Cortex of kidney (tissue), 1 donor: ENCODE measurements at places on chromosomes 3 and 15.

DNA sequence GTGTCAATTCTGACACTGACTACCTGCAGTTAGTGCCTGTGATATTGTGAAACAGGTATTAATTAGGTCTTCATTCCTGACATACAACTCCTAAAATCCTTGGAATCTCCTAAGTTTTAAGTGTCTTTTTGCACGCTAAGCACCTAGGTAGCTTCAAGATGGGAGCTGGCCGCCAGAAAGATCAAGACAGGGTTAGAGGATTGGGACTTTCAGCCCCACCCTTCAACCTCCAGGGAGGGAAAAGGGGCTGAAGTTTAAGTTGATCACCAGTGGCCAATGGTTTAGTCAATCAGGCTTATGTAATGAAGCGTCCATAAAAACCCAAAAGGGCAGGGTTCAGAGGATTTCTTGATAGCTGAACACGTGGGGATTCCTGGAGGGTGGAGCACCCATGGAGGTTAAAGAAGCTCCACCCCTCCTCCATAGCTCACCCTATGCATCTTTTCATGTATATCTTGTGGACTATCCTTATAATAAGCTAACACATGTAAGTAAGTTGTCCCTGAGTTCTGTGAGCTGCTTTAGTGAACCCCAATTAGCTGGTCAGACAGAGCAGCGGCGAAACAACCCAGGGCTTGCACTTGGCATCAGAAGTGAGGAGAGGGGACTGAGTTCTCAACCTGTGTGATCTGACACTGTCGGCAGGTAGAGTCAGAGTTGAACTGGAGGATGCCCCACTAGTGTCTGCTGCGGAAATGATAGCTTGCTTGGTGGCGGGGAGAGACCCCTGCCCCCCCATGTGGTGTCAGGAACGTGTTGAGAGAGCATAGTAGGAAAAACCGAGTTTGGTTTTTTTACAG lies 12.8 kb upstream of the SRP14 start:
- DNase-seq, result no peak

GRCh38 chr3:125077864-125078263 lies 22.1 kb upstream of the HEG1 start:
- no peak for DNase-seq

DNA sequence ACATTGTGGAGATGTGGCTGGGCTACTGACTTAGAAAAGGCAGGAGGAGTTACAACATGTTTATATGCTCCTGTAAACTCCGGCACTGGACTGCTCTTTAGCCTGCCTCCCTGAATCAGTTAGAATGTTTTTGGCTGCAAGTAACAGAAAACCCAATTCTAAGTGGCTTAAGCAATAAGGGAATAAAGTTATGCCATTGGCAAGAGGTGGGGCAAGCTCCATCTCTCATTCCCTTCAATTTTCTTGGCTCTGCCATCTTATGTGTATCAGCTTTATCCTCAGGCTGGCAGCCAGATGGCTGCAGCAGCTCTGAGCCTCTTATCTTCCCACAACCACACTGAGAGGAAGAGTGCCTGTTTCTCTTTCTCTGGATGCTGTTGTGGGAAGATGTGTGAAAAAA lies 22.4 kb upstream of the MEIS2 start:
- DNase-seq, result no peak

- no peak for DNase-seq
These were observed 10.0 kb downstream of the SEC61A1 start for GRCh38 chr3:128062033-128062745.

DNA sequence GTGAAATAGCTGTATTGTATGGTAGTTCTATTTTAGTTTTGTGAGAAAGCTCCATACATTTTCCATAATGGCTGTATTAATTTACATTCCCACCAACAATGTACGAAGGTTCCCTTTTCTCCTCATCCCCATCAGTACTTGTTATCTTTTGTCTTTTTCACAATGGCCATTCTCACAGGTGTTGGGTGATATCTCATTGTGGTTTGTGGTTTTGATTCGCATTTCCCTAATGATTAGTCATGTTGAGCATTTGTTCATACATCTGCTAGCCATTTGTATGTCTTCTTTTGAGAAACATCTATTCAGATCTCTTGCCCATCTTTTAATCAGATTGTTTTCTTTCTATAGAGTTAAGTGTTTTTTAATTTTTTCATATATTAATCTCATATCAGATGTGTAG lies 931.9 kb downstream of the IGSF11 start:
- DNase-seq, result no peak

DNA sequence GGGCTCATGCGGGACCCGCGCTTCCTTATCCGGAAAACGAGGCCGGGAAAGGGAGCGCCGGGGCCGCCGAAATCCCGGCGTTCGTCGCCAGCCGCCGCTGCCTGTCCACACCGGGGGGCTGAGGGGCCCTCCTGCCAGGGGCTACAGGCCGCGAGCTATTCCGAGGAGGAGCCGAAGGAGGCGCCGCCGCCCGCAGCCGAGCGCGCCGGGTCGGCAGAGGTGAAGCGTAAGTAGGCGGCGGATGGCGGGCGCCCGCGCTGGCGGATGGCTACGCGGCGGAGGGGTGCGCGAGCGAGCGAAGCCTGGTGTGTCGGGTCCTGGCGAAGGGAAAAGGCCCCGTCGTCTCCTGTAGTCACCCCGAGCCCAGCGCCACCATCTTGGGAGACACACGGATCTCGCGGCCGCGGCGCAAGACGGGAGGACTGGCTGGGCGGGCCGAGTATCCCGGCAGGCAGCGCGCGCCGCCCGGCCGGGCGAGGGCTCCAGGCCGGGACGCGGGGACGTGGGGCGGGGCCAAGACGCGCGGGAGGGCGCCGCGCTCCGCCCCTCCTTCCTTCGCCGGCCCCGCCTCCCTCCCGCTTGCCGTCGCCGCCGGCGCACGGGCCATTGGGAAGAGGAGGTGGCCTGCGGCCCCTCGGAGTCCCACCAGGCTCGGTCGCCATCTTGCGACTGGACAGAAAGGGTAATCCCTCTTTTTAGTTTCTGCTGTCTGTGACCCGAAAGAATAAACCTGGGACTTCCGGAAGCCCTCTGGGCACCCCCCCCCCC lies at the start of gene UBE3A:
Gene UBE3A (minus strand): TSS at position 424 of the 768 bp plus-strand sequence. CDS start 29,917 bp downstream, outside the sequence.
- peak; percentile 73 for DNase-seq

GRCh38 chr15:78455749-78456148 lies 17.7 kb downstream of the IREB2 start:
- no peak for DNase-seq

DNA sequence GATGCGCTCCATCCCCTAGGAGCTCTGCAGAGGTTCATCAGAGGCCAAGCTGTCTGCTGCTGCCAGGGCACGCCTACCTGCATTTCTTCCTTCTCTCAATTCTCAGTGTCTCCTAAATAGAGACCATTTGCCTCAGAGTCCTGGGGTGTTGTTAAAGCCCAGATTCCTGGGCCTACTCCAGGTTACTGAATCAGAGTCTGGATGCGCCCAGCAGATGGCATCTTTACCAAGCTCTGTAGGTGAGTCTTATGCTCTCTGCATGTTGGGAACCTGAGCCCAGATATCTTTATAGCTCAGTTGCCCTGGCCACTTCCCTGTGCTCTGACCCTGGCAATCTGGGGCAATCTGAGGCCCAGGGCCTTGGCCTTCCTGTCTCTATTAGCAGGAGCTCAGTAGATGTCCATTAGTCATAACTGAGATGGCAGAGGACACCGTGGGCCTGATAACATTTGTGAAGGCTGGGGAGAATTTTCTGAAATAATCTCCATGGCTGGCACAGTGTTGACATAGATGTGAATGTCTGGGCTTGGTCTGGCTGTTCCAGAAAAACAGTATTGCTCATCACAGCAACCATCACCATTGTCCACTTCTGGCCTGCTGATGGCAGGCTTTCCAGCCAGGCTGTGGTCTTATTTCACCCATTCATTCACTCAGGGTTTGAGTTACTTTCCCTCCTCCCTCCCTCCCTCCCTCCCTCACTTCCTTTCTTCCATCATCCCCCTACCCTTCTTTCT lies 13.3 kb upstream of the RBP1 start:
- DNase-seq, result no peak

GRCh38 chr15:95541301-95541700 lies 789.2 kb upstream of the NR2F2 start:
- no peak for DNase-seq

DNA sequence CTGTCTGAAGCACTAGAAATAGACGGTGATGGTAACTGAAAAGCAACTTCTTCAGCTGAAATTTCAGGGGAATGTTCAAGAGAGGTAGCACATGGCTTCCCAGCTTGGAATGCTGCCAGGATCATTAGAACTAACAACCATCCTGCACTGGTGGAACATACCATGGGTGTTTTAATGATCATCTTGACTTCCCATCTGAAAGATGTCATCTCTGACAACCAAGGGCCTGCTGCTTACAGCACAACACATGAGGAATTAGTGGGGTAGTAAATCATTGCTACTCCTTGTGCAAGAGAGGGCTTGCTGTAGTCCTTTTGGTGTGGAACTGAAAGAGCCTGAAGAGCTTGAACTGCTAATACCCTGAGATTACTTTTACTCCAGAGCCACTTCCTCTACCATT lies 853.7 kb downstream of the MCTP2 start:
- DNase-seq, result no peak

DNA sequence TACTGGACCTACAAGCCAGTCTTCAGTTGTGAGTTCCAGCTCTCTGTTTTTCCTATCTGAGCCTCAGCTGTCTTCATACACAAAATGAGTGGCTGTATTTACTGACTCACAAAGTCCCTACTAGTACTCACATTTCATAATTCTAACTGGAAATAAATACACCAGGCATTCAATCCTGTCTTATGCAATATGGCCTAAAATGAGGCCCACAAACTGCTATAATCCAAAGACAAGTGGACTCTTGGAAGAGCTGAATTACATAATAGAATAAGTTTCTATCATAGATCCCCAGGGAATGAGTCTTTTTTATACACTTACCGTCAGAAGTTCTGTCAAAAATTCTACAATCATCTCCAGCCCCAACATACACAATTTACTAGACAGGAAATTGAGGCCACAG lies 211.9 kb downstream of the LRRN1 start:
- no peak for DNase-seq

GRCh38 chr15:63172851-63173451 lies 15.7 kb upstream of the RPS27L start:
- DNase-seq, result no peak

DNA sequence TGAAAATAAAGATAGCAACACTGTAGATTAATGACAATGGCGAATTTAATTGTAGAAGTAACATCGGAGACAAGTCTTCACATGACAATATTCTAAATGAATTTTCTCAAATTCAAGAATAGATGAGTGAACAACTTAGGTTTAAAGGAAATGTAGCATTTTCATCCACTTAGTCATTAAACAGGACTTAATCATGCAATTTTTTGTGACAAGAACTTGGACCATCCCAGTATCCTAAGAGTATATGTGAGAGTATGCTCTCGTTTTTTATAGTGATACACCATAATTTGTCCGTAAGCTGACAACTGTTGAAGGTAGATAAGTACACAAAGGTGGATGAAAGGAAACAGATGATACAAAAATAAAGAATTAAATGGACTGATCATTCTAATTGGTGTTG lies 81.5 kb downstream of the DLG1 start:
- no peak for DNase-seq

DNA sequence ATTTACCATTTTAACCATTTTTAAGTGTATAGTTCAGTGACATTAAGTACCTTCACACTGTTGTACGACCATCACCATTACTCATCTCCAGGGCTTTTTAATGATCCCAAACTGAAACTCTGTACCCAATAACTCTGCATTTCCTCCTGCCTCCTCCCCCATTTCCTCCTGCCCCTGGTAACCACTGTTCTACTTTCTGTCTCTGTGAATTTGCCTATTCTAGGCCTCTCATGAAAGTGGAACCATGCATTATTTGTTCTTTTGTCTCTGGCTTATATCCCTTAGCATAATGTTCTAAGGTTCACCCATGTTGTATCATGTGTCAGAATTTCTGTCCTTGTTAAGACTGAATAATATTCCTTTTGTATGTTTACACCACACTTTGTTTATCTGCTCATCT lies 154.2 kb downstream of the MECOM start:
- no peak for DNase-seq

DNA sequence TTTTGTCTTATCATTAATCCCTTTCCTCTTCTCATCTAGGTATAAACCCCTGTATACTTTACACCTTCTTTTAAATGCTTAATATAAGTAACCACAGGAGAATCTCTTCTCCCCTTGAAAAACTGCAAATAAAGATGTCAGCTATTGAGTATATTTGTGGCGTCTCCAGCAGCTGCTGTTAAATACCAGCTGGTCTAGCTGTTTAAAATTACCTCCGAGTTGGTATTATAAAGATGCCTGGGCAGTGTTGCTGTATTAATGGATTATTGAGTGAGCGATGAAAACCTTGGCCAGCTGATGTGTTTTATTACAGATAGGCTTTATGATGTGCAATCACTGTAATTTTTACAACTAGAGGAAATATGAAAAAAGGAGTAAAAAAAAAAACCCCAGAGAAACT lies 388.1 kb downstream of the TBC1D5 start:
- DNase-seq, result no peak

DNA sequence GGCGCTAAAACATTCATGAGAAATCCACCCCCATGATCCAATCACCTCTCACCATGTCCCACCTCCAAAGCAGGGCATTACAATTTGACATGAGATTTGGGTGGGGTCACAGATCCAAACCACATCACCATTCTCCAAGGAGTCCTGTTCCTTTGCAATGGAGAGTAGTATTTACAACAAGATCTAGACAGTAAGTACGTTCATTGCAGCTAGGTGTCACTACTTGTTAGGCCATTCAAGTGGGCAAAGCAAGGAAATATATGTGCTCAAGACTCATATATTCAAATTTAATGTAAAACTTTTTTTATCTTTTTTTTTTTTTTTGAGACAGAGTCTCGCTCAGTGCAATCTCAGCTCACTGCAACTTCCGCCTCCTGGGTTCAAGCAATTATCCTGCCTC lies 79.3 kb downstream of the AQP9 start:
- no peak for DNase-seq

- DNase-seq, result no peak
These were observed 179.2 kb downstream of the RORA start for GRCh38 chr15:61049934-61050333.

- no peak for DNase-seq
These were observed 42.3 kb upstream of the RAB6B start for GRCh38 chr3:133937756-133938601.

DNA sequence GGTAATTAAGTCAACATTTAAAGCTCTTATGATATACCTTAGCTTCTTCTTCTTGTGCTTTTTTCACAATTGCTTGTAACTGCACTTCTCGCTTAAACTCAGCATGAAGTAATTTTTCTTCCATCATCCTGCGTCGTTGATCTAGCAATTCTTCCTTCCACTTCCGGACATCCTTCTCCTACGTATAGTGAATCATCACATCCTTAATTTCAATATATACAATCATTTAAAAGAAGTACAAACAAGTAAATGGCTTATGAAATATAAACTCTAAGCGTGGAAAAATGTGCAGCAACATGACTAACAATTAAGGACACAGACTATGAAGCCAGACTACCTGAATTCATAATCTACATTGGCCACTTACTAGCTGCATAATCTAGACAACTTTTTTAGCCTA lies 151.4 kb downstream of the SCAPER start:
- DNase-seq, result no peak

GRCh38 chr15:33985287-33985686 lies 17.0 kb downstream of the CHRM5 start:
- no peak for DNase-seq

DNA sequence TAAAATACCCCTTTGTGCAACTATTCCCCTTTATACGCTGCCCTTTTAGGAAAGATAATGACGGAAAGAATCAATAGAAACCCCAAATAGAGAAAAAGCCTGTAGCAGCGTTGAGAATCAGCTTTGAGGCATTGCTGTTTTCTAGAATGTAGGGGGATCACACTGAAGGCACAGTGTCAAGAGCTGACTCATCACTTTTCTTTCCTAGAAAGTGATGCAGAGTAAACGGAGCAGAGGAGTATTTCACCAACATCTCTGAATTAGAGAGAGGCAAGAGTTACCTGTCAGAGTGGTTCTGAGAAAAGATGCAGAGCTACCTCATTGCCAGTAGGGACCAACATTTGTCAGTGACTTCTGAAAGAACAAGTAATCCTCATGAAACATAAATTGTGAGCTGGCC lies 269.8 kb upstream of the TMC3 start:
- DNase-seq, result no peak
